Myocyte (in vitro differentiated cells): ENCODE measurements at places on chromosomes 11 and 22. TPM values are rescaled to one million over a fixed set of nuclear protein-coding genes. Genes with fewer than 3 reads are reported as not detected.

BTG4 gene
- total RNA-seq, result not detected in 2 replicates

ELMOD1 gene
- 3.5 and 9.3 TPM in 2 replicates for total RNA-seq

SCN4B gene
- 0.16 TPM in 1 of 2 replicates, not detected in the other for total RNA-seq

DKK3 gene
- 234 and 270 TPM in 2 replicates for total RNA-seq

KCNK4 gene
- not detected in 2 replicates for total RNA-seq

RASSF10 gene
- total RNA-seq, result not detected in 2 replicates
